ENCODE measurements at places on chromosomes 11 and 22.

GRCh38 chr11:84947970-84948580 is 679.1 kb downstream of the DLG2 start:
- no peak for DNase-seq

GRCh38 chr11:64642418-64642735 is 51.4 kb downstream of the SLC22A12 start:
- DNase-seq = no peak

GRCh38 chr11:29119707-29120618 is 896.9 kb downstream of the KCNA4 start:
- no peak for DNase-seq

GRCh38 chr11:112864672-112865071 is 96.5 kb upstream of the NCAM1 start:
- no peak for DNase-seq

GRCh38 chr22:29668673-29669072 is 51.1 kb upstream of the CABP7 start:
- no peak for DNase-seq

DNA sequence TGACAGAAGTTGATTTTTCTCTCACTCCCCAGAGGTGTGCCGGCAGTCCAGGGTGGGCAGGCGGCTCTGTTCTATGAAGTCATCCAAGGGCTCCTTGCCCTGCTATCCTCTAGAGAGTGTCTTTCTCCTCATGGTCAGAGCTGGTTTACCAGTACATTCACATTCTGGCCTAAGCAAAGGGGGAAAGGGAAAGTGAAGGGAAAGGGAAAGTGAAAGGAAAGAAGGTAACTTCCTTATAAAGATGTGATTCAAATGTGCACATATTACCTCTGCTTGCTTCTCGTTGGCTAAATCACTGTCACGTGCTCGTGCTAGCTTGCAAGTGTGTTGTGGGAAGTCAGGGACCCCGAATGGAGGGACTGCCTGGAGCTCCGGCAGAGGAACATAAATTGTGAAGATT is 2.9 kb upstream of the HTATIP2 start:
- no peak for DNase-seq

GRCh38 chr22:49259839-49260615 is 567.6 kb downstream of the BRD1 start:
- DNase-seq = no peak

GRCh38 chr22:36196254-36197064 is 5.2 kb downstream of the APOL4 start:
- DNase-seq = no peak

GRCh38 chr11:29300420-29300819 is 716.4 kb downstream of the KCNA4 start:
- no peak for DNase-seq
